ENCODE measurements at places on chromosomes 12 and 14. TPM values are rescaled to one million over a fixed set of nuclear protein-coding genes. Genes with fewer than 3 reads are reported as not detected.

DNA sequence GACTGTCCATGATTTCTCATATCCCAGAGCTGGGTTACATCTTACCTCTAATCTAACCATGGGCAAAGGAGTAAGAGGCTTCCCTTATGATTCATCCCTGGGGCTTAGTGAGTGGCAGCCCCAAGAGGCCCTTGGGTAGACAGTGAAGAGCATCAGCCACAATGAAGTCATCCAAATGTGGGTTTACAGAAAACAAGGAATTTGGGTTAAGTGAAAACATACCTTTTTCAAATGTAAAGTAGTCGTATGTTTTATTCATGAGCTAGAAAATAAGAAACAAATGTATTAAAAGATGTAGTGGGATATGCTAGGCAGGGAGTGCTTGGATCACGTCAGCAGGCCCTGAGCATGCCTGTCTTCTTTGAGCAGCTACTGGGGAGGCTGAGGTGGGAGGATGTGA lies 54.0 kb upstream of the ELK3 start:
- peak; percentile 87 for DNase-seq

DNA sequence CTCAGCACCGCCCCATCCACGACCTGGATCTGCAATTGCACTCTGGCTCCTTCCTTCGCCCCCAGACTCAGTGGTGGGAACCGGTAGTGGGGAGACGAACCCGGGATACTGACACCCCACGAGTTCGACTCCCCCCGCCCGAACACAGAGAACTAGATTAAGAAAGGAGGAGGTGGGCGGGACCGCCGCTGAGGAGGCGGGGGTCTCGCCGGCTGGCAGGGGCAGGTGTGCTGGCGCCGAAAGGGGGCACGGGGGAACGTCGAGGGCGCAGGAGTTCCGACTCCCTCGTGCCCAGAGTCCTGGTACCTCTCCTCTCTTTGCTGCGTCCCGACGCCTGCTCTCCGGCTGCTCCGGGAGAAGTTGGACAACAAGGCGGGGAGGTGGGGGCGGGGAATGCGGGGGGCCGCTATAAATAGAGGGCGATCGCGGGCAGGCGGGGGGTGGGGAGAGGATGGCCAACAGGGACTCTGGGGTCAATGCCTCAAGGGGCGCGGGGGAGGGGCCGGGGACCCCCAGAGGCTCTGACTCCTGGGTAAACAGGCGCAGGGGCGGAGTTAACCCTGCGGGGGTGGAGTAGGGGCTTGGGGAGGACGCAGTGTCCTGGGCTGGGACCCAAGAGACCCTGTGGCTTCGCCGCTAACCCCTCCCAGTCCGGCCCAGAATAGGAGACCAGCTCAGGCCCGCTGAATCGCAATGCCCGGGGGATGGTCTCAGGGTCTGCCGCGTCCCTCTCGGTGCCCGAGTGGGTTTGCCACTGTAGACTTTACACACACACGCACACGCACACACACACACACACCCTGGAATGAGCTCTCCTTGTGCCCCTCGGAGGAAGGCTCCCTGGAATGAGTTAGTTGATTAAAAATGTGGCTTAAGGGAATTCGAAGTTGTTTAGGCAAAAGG lies 761 bp upstream of the NDRG2 start:
- DNase-seq = no peak

The HCAR2 gene
- total RNA-seq = not detected

GRCh38 chr14:79421811-79422210 lies 789.5 kb downstream of the DIO2 start:
- DNase-seq = no peak

DNA sequence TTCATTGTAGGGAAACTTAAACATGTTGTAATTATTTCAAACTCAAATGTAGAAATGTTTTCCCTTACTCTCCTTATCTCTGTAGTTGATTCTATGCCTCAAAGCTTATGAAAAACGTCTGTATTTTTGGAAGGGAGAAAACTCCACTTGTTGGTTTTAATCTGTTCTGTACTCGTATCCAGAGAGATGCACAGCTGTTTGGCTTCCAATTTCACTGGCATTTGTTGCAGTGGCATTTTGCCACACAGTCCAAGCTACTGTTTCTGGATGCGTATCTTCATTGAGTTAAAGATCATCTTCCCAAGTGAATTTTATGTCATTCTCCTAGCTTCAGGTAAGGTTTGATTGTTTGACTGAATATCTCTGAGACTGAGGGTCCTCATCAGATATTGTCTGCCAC lies 481.4 kb downstream of the TRHDE start:
- DNase-seq = no peak
